ENCODE measurements at places on chromosomes 5 and 9. TPM values are rescaled to one million over a fixed set of nuclear protein-coding genes. Genes with fewer than 3 reads are reported as not detected.

Gene ADAMTS13
- 1.0 TPM for total RNA-seq

Gene CAMK4
- 66.6 TPM for total RNA-seq

Gene FOXI1
- not detected for total RNA-seq

- DNase-seq = no peak
Observed at GRCh38 chr5:149940077-149940574, 4.5 kb downstream of the PDE6A start.

Data from activated naive CD8-positive, alpha-beta T cell treated with anti-CD3 and anti-CD28 coated beads for 36 hours (primary cell).